ENCODE measurements at places on chromosomes 4 and X. TPM values are rescaled to one million over a fixed set of nuclear protein-coding genes. Genes with fewer than 3 reads are reported as not detected.

The MGAT4D gene
- not detected for total RNA-seq

The MAGEB4 gene
- total RNA-seq: not detected

The DCAF4L1 gene
- total RNA-seq: 0.15 TPM

The GAGE12J gene
- not detected for total RNA-seq

The ATP11C gene
- 15.9 TPM for total RNA-seq

The PABPC5 gene
- total RNA-seq: 1.2 TPM

The TAPT1 gene
- total RNA-seq: 42.9 TPM

The TKTL1 gene
- total RNA-seq: not detected

The DUX4 gene
- not detected for total RNA-seq

The C4orf51 gene
- total RNA-seq: not detected

The S100P gene
- 85.0 TPM for total RNA-seq

The GAGE2A gene
- not detected for total RNA-seq

The BMPR1B gene
- total RNA-seq: 3.3 TPM

DNA sequence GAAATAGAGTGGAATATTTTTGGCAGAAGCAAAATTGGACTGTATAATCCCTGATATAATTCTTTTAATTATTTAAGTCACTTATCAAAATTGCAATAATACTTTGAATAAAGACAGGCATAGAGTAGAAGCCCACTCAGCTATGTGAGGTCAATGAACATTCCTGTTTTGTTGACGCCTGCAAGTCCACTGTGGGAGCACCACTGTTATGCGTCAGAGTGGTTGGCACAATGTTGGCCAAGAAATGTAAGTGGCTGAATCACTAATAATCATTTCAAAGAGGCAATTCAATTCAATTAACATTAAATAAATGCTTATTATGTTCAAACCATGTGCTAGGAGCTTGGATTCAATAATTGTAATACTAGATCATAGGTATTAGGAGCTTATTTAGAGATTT, 221.0 kb downstream of the SPCS3 start:
- no peak for DNase-seq

- DNase-seq: no peak
Observed at GRCh38 chrX:55107911-55108310, 19.1 kb downstream of the PAGE2 start.

- DNase-seq: no peak
Observed at GRCh38 chr4:25856756-25857155, 6.0 kb downstream of the SEL1L3 start.

DNA sequence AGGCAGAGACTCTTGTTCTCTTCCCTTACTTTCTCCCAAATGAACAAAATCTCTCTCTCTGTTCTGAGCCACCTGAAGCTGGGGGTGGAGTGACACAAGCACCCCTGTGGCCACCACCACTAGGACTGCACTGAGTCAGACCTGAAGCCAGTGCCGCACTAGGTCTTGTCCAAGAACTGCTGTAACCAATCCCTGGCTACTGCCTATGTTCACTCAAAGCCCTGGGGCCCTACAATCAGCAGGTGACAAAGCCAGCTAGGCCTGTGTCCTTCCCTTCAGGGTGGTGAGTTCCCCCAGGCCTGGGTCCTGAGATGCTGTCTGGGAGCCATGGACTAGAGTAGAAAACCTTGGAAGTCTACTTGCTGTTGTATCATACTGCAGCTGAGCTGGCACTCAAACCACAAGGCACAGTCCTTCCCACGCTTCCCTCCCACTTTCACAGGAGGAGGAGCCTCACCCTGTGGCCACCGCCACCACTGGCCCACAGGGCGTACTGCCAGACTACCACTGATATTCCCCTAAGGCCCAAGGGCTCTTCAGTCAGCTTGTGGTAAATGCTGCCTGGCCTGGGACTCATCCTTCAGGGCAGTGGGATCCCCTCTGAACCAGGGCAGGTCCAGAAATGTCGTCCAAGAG, 119.1 kb downstream of the RTL9 start:
- no peak for DNase-seq

DNA sequence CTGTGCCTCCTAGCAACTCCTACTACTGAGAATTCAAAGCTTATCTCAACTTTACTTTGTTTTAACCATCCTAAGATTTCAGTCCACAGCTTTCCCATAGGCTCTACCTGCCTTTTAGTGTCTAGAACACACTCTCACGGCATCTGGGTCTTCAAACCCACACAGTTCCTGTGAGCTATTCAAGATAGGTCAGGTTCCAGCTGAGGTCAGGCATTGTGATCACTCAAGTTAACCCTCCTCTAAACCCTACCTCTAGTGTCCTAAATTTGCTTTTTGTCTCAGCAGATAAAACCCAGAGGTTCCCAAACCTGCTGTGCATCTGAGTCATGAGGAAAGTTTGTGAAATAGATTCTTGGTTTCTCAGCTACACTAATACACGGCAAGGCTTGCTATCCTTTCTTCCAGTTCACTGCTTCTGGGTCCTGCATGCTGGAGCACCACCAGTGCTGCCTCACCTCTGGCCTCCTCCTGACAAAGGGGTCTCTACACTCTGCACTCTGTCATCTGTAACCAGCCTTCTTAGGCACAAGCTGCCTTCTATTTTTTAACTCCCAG, 324.6 kb upstream of the MAGEB2 start:
- DNase-seq: no peak

DNA sequence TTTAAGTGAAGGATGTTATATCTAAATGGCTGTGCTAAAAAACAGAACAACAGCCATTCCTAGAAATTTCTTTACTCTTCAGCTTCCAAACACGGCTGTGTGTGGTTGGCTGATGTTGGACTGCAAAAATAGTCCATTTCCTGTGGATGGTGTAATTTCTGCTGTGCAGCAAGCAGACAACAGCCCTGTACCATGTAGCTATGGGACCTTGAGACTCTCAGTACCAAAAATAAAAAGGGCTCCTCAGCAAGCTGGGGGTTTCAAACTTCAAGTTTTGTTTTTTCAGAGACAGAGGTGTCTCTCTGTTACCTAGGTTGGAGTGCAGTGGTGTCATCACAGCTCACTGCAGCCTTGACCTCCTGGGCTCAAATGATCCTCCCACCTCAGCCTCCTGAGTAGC, 18.1 kb downstream of the CD40LG start:
- no peak for DNase-seq

- DNase-seq: no peak
Observed at GRCh38 chr4:162456106-162456505, 292.3 kb upstream of the FSTL5 start.

DNA sequence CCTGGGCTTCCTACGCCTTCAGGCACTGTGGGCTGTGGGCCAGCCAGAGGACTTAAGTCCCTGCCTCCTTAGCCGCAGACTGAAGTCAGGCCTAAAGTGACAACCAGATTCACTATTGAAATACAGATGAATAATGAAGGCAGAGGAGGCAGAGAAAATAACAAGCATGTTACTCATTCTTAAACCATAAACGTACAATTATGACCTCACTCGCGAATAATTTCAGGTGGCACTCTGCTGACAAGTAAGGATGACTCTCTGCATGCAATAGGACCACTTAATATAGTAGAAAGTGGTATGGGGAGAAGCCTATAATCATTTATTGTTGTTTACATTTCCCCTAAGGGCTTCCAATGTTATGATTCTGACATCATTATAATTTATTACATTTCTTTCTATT, 409.2 kb upstream of the FGF13 start:
- no peak for DNase-seq

- no peak for DNase-seq
Observed at GRCh38 chrX:1442016-1442665, 10.6 kb downstream of the ASMTL start.

DNA sequence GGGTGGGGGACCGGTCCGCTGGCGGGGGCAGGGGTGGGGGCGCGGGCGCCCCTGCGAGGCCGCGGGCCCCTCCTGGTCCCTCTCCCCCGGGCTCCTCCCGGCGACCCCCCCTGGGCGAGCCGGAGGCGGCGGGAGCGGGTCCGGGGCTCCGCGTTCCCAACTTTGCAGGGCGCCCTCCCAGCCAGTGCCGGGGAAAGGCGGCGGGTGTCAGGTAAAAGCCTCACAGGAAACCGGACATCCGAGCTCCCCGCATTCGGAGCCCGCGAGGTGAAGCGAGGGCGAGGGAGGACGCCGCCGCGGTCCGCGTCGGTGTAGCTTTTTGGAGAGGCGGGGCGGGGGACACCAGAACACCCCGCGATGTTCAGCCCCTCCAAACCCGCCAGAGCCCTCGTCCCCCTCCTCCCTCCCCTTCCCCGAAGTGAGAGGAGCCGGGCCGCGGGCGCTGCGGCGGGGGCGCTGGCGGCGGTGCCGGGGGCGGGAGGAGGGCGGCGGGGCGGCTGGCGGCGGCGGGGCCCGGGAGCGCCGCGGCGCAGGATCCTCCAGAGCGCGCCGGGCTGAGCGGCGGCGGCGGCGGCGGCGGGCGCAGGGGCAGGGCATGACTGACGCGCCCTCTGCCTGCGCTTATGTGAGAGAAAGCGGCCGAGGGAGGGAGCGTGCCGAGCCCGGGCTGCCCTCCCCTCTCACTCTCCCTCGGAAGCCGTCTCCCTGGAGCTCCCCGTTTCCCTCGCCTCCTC, at the start of gene VEGFC:
Gene VEGFC, minus strand, starts transcription at position 597 of the 734 bp plus-strand sequence. CDS start 611 bp downstream, outside the sequence.
- DNase-seq: peak; percentile 80

DNA sequence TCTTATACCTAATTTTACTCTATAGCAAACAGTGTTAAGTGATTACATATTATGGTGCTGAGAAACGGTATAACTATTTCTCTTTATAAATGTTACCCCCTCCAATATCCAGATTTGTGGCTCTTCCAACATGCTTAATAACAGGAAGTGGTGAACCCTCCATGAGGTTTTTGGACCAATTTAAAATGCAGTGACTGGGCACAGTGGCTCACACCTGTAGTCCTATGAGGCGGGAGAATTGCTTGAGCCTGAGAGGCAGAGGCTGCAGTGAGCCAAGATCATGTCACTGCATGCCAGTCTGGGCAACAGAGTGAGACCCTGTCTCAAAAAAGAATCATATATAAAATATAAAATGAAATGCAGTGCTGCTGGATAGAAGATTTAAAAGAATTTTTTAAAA, 137.3 kb downstream of the MGST2 start:
- no peak for DNase-seq
